ENCODE measurements at places on chromosomes 2 and 18. TPM values are rescaled to one million over a fixed set of nuclear protein-coding genes. Genes with fewer than 3 reads are reported as not detected.

The CNNM3 gene
- total RNA-seq, result 13.1 TPM

The ONECUT2 gene
- under 0.01 TPM for total RNA-seq

DNA sequence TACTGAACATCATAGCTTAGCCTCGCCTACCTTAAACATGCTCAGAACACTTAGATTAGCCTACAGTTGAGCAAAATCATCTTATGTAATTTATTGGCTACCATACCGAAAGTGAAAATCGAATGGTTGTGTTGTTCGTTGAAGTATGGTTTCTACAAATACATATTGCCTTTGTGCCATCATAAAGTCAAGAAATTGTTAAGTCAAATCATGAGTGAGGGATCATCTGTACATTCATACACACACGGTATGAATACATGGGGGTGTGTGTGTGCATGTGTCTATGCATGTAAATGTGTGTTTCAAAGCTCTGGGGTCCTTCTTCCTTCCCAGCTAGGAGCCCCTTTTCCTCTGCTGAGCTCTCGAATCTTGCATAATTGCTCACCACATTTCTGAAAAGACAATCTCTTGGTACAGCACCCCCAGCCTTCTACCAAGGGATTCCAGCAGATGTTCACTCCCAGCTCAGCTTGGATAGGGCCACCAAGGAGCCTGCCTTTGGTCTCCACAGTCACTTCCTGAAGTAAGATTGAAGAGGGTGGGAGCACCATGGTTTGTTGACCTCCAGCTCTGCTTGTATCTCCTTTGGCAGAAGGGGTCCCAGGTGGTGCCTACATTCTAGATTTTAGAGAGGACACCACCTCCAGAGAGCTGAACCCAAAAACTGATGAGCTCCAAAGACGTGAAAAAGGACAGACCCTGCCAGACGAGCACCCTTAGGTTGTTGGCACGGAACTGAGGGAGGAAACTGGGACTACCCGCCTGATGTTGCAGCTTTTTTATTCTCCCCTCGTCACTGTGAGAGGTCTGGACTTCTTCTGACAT lies 33.2 kb upstream of the CYP1B1 start:
- H3K4me1 ChIP-seq, result peaks cover 12% of the 10 kb centered on the region
- H3K27me3 ChIP-seq, result no peaks in the 10 kb centered on the region
- H3K27ac ChIP-seq, result no peak overlapping the region
- DNase-seq, result no peak

DNA sequence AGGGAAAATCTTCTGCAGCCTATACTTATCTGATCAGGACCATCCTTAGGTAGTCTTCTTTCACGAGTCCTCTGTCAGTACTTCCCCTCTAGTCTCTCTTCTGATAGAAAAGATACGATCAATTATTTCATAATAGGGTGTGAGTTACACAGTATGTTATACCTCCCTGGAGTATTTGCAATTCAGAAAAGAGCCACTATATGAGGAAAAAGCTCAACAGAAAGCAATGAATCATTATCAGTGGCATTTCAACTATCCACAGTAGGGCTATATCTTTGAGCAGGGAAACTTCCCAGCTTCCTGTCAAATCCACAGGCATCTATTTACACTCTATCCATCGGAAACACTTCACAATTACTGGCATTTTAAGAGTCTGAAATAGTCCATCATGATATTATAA lies 105.3 kb upstream of the ACVR2A start:
- H3K27me3 ChIP-seq, result no peaks in the 10 kb centered on the region
- no peaks in the 10 kb centered on the region for H3K4me1 ChIP-seq
- H3K27ac ChIP-seq, result no peak overlapping the region
- H3K36me3 ChIP-seq, result no peaks in the 10 kb centered on the region

- no peaks in the 10 kb centered on the region for H3K27me3 ChIP-seq
- no peak for DNase-seq
- no peak overlapping the region for H3K27ac ChIP-seq
- H3K4me3 ChIP-seq, result no peak overlapping the region
- H3K36me3 ChIP-seq, result no peaks in the 10 kb centered on the region
These were observed 53.8 kb upstream of the SLC66A3 start for GRCh38 chr2:11101430-11101829.

GRCh38 chr18:77254711-77255405 lies 5.2 kb downstream of the GALR1 start:
- DNase-seq, result no peak
- H3K4me3 ChIP-seq, result no peak overlapping the region
- H3K4me1 ChIP-seq, result no peaks in the 10 kb centered on the region
- H3K36me3 ChIP-seq, result no peaks in the 10 kb centered on the region

GRCh38 chr2:1691366-1691765 lies 52.9 kb downstream of the PXDN start:
- H3K36me3 ChIP-seq, result peaks cover 16% of the 10 kb centered on the region
- H3K4me1 ChIP-seq, result peaks cover 2% of the 10 kb centered on the region

- no peak overlapping the region for H3K4me3 ChIP-seq
- no peaks in the 10 kb centered on the region for H3K4me1 ChIP-seq
- H3K36me3 ChIP-seq, result no peaks in the 10 kb centered on the region
- DNase-seq, result no peak
These were observed 13.4 kb upstream of the SEMA4C start for GRCh38 chr2:96883306-96883705.

DNA sequence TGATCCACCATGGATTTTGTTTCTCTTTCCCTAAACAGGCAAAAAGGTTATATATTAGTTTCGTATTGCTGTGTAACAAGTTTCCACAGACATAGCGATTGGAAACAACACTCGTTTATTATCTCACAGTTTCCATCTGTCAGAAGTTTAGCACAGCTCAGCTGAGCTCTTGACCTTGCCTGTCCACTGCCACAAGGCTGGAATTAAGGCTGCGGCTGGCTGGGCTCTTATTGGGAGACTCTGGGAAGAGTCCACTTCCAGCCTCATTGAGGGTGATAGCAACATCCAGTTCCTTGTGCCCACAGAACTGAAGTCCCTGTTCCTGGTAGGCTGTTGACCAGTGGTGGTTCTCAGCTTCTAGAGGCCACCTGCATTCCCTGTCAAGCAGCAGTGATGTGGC lies 120.4 kb downstream of the TPGS2 start:
- H3K27ac ChIP-seq, result no peak overlapping the region
- no peak for DNase-seq
- no peak overlapping the region for H3K4me3 ChIP-seq
- H3K4me1 ChIP-seq, result peaks cover 5% of the 10 kb centered on the region
- peaks cover 1% of the 10 kb centered on the region for H3K36me3 ChIP-seq

- H3K27me3 ChIP-seq, result peaks cover 94% of the 10 kb centered on the region
- no peak within 1 kb of the TSS for H3K27ac ChIP-seq
- peak; percentile 50 for DNase-seq
- no peaks in the 10 kb centered on the region for H3K36me3 ChIP-seq
- no peak within 1 kb of the TSS for H3K4me3 ChIP-seq
These were observed at the start of gene SP9 for GRCh38 chr2:174334781-174335251. Gene SP9, plus strand, starts transcription at chr2:174334954. Its CDS starts 139 bp downstream, at chr2:174335093.

DNA sequence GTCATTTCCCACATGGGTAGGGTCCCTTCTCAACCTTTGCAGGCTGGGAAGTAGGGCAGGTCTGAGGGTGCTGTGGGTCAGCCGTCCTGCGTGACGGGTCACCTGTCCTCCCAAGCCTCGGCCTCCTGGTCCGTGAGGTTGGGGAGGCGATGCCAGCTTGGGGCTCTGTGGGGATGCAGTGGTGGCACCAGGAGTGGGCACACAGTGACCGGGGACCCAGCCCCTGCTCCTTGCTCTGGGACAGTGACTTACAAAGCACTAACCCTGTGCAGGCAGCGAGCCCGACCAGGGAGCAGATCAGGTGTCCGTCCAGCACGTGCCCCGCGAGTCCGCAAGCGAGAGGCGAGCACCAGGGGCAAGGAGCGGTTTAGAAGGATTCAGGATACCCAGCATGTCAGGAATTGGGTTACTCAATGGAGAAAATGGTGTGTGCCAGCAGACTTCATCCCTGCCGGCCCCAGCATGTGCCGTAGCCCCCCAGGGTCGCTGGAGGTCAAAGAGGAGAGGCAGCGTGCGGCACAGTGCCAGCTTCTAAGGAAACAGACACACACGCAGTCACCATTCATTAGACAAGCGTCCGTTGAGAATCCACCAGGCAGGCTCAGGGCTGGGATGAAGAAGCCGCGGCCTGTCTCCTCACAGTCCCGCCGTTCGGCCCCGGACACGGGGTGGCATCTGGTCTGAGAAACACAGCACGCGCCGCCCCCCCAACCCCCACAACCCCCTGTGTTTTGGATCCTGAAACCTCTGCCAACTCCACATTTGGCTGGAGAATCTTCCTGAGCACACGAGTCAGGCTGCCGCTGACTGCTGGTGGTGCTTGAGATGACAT lies 11.7 kb downstream of the COLEC11 start:
- H3K4me1 ChIP-seq, result no peaks in the 10 kb centered on the region
- no peaks in the 10 kb centered on the region for H3K27me3 ChIP-seq
- DNase-seq, result no peak
- H3K36me3 ChIP-seq, result no peaks in the 10 kb centered on the region
- H3K4me3 ChIP-seq, result no peak overlapping the region

DNA sequence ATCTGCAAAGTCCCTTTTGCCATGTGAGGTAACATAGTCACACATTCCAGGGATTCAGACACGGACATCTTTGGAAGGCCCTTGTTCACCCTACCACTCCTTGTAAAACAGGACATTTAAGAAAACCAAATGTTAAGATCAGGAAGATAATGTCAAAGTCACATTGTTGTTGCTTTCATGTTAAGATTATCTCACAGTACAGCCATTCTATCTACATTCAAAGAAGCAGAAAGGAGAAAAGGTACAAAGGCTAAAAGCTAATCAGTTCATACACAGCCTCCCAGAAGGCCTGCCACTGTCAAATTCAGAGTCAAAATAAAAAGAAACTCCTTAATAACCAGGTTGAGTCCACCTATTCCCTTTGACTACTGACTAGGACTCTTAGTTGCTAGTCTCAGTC lies 573.7 kb downstream of the ARHGAP15 start:
- H3K27ac ChIP-seq, result no peak overlapping the region
- H3K4me3 ChIP-seq, result no peak overlapping the region
- no peak for DNase-seq
- H3K27me3 ChIP-seq, result no peaks in the 10 kb centered on the region
